Fibroblast of the aortic adventitia (primary cell): ENCODE measurements at places on chromosomes 11 and 22.

DNA sequence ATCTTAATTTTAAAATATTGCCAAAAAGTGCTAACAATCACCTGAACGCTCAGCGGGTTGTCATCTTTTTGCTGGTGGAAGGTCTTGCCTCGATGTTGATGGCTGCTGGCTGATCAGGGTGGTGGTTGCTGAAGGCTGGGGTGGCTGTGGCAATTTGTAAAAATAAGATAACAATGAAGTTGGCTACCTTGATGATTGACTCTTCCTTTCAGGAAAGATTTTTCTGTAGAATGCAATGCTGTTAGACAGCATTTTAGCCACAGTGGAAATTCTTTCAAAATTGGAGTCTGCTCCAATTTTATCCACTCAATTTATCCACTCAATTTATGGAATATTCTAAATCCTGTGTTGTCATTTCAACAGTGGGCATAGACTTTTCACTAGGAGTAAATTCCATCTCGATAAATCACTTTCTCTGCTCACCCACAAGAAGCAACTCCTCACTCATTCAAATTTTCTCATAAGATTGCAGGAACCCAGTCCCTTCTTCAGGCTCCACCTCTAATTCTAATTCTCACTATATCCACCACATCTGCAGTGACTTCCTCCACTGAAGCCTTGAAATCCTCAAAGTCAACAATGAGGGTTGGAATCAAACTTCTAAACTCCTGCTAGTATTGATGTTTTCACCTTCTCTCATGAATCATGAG, 78.8 kb downstream of the LINC01488 start:
- no peak for DNase-seq

DNA sequence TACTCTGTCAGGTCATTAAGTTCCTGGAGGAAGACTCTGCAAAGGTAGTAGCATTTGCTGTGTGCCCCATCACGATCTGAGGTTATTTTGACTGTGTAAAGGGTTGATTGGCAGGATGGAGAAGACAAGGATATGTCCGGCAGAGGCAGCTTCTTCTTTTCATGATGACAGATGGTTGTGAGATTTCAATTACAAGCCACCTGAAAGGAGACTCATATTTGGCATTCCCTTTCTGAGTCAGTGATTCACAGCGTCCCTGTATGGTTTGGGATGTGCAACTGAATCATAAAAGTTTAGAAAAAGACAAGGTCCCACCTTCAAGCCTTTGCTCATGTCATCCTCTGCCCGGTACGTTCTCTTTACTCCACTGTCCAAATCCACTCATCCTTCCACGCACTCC, 113.4 kb downstream of the MTNR1B start:
- no peak for DNase-seq

- no peak for DNase-seq
Observed at GRCh38 chr22:42895087-42895486, 38.0 kb upstream of the ARFGAP3 start.

DNA sequence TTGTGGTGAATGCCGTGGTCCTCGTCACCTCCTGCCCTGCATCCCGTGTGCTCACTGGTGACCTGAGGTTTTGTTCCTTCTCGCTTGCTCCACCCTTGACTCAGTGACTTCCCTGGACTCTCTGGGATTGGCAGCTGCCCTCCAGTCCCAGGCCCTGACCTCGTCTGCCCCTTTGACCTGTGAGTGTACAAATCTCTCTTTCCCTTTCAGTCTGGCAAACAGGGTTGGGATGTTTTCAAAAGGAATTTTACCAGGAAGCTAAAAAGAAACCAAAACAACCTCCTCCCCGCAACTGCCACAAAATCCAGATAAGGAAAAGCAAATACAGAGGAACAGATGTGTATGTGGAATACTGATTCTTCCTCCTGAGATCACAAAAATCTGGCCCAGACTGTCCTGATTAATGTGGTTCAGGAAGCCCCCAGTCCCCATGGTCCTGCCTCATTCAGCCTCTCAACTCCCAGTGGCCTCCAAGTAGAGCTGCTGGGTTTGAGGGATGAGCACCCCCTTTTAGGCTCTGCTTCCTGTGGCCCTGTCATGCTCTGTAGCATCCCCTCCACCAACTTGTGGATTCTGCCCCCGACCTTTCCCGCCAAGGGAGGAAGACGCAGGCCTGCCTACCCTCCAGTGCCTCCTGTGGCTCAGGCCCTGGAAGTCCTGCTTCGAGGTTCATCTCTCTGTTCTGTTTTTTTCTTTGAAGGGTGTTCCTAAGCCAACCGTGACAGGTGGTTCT, 15.2 kb downstream of the ROBO4 start:
- DNase-seq, result peak; percentile 56

- DNase-seq, result no peak
Observed at GRCh38 chr22:20955548-20955947, 11.5 kb upstream of the AIFM3 start.

GRCh38 chr11:8683115-8683807, 669 bp downstream of the RPL27A start:
- DNase-seq, result peak; percentile 30

DNA sequence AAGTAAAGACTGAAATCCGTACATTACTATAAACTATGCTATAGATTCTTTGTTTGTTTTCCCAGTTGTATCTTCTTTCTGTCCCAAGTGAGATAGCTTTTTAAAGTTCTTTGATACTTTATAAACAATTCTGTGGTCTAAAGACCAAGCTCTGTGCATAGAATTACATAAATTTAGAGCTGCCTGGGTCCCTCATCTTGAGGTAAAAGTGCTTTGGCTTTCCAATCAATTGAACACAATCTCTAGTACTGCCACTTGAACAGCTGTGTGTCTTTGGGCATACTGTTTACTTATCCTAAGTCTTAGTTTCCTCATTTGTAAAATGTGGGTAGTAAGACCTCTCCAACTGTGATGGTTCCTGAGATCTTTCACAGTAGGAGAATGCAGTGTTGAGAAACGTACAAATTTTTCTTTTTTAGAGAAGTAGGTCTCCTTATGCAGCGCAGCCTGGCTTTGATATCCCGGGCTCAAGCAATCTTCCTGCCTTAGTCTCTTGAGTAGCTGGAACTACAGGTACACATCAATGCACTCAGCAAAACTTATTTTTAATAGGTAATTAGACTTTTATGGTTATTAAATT, 2.5 kb upstream of the EED start:
- DNase-seq, result no peak

DNA sequence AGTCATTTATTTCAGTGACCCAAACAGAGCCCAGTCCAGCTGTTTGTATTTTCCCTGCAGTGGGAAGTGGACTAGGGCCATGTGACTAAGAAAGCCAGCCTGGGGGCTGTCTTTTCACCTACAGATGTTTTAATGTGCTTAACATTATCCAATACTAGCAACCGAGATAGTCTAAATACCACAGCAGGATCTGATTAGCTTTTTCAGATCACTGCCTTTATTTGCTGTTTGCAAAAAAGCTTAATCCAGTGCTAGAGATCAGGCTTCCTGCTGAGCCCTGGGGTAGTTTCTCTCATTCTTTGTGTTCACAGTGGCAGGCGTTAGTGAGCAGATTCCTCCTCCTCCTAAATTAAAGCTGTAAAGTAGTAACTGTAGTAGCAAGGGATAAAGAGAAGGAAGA, 35.0 kb downstream of the ZC3H12C start:
- peak; percentile 63 for DNase-seq

- DNase-seq, result peak; percentile 55
Observed at GRCh38 chr11:125201525-125202141, 37.1 kb downstream of the PKNOX2 start.

GRCh38 chr22:43747877-43748276, 64.2 kb downstream of the EFCAB6 start:
- no peak for DNase-seq

DNA sequence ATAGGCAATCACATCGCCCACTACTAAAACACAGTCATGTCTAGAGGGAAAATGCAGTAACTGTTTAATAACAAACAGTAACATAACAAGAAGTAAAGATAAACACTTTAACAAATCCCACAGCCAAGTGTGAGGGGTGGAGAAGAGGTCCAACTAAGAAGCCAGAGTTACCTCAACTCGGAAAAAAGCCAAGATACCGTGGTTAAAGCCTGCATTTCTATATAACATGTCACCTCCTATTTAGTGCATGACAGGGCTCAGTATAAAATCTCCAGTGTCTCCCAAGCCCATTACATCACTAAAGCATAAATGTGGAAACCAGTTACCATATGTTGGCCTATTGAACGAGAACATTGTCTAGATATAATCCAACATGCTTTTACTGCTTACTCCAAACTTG, 281.7 kb downstream of the LRRC4C start:
- no peak for DNase-seq

GRCh38 chr22:20384865-20385264, 9.1 kb upstream of the ZNF74 start:
- DNase-seq, result no peak

DNA sequence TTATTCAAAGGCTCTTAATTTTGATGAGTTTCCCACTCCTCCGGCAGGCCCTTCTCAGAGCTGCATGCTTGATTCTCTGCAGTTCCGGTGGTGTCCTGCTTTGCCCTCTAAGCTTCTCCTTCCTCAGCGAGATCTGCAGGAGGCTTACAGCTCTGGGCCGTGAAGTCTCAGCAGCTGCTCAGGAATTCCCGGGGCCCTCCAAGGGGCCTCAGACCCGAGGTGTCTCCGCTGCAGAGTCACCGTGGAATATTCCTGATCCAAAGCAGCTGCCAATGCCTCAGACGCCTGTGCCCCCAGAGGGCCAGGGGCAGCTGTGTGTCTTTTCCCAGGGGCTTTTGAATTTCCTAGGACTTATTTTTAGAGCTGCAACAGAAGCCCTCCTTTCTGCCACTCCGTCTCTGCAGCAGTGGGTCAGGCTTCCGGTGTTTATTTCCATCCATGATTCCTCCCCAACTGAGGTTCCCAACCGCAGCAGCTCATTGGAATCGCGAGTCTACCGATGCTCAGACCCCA, 37.2 kb downstream of the RPS6KA4 start:
- DNase-seq, result no peak

DNA sequence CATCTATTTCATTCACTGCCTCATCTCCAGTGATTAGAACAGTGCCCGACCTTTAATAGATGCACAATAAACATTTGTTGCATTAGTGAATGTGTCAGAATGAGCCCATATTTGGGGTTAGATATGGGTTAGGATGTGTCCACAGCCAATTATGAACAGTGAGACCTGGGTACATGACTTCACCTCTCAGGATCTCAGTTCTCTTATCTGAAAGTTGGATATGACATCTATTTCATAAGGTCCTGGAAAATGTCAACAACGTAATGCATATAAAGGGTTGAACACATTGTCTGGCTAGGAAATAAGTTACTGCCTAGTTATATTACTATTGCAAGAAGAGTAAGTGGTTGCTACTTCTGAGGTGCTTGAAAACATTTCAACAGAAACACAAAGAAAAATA, 79.7 kb upstream of the LDLRAD3 start:
- no peak for DNase-seq
